ENCODE measurements at places on chromosomes 6 and 20. TPM values are rescaled to one million over a fixed set of nuclear protein-coding genes. Genes with fewer than 3 reads are reported as not detected.

Gene TBC1D22B
- total RNA-seq = 7.4 TPM

Gene ADGB
- total RNA-seq = not detected

- H3K4me1 ChIP-seq = peaks cover 33% of the 10 kb centered on the region
- H3K27ac ChIP-seq = no peak overlapping the region
- no peaks in the 10 kb centered on the region for H3K36me3 ChIP-seq
- DNase-seq = no peak
Measured at GRCh38 chr6:41784581-41785171, 2.8 kb upstream of the TOMM6 start.

- H3K27me3 ChIP-seq = no peaks in the 10 kb centered on the region
- peaks cover 36% of the 10 kb centered on the region for H3K4me1 ChIP-seq
- H3K27ac ChIP-seq = peak overlapping the region; percentile 40
- no peaks in the 10 kb centered on the region for H3K36me3 ChIP-seq
- no peak overlapping the region for H3K4me3 ChIP-seq
- peak; percentile 20 for DNase-seq
Measured at GRCh38 chr6:16849988-16850680, 88.9 kb upstream of the ATXN1 start.

Gene OPRM1
- not detected for total RNA-seq

Gene TINAG
- total RNA-seq = not detected

- no peak overlapping the region for H3K4me3 ChIP-seq
- H3K27me3 ChIP-seq = no peaks in the 10 kb centered on the region
- no peaks in the 10 kb centered on the region for H3K36me3 ChIP-seq
- DNase-seq = no peak
Measured at GRCh38 chr6:146358431-146359046, 185.1 kb upstream of the RAB32 start.

Gene NNAT
- total RNA-seq = not detected

Gene OR2J3
- not detected for total RNA-seq

GRCh38 chr6:259901-260508 is 32.3 kb upstream of the DUSP22 start:
- H3K36me3 ChIP-seq = no peaks in the 10 kb centered on the region
- H3K4me1 ChIP-seq = no peaks in the 10 kb centered on the region
- no peak for DNase-seq
- H3K27me3 ChIP-seq = no peaks in the 10 kb centered on the region
- no peak overlapping the region for H3K27ac ChIP-seq

Gene UBE3D
- 7.5 TPM for total RNA-seq

DNA sequence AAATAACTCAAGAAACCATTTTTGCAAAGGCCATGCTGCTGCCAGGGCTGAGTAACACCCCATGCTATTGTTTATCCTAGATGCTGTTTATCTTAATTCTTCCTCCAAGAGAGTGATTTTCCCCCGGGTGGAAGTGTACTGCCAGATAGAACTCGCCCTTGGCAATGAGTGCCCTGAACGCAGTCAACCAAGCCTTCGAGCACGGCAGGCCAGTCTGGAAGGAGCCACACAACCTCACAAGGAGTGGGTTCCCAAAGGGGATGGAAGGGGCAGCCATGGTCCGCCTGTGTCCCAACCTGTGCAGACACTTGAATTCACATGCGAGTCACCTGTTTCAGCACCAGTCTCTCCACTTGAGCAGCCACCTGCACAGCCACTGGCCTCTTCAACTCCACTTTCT is 31.9 kb downstream of the PNPLA1 start:
- H3K27ac ChIP-seq = no peak overlapping the region
- DNase-seq = no peak
- H3K36me3 ChIP-seq = no peaks in the 10 kb centered on the region

Gene ENPP4
- total RNA-seq = 19.8 TPM

Gene SLPI
- total RNA-seq = 1.8 TPM

GRCh38 chr6:30682143-30683117 is 4.0 kb downstream of the PPP1R18 start:
- H3K4me1 ChIP-seq = peaks cover 76% of the 10 kb centered on the region
- DNase-seq = peak; percentile 91
- peaks cover 15% of the 10 kb centered on the region for H3K36me3 ChIP-seq
- H3K27ac ChIP-seq = peak overlapping the region; percentile 98

DNA sequence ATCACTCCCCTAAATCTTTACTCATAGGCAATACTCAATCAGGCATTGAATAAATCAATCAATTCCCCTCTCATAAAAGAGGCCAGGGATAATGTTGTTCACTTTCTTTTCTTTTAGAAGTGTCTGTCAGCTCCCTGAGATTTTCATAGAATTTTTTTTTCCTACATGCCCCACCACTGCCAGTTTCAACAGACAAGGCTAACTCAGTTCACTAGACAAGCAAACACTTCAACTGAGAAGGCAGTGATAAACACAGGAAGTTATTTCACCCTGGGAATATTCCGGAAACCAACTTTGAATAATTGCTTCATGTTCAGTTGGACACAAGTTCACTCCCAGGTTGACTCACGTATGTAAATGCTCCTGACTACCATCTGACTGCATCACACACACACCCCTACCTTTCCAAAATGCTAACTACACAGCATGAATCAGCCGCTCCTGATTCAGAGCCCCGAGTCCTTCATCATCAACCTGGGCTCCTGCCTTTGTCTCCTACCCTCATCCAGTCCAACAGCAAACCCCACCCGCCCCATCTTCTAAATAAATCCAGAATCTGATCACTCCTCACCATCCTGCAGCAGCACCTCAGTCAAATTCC is 143.9 kb downstream of the BCAS1 start:
- no peaks in the 10 kb centered on the region for H3K36me3 ChIP-seq
- H3K27me3 ChIP-seq = no peaks in the 10 kb centered on the region
- no peak overlapping the region for H3K4me3 ChIP-seq
- H3K27ac ChIP-seq = no peak overlapping the region
- no peaks in the 10 kb centered on the region for H3K4me1 ChIP-seq

- no peak overlapping the region for H3K4me3 ChIP-seq
- H3K4me1 ChIP-seq = peaks cover 60% of the 10 kb centered on the region
- no peaks in the 10 kb centered on the region for H3K27me3 ChIP-seq
- DNase-seq = no peak
- H3K36me3 ChIP-seq = no peaks in the 10 kb centered on the region
- H3K27ac ChIP-seq = no peak overlapping the region
Measured at GRCh38 chr6:25176466-25176865, 102.7 kb upstream of the CARMIL1 start.

DNA sequence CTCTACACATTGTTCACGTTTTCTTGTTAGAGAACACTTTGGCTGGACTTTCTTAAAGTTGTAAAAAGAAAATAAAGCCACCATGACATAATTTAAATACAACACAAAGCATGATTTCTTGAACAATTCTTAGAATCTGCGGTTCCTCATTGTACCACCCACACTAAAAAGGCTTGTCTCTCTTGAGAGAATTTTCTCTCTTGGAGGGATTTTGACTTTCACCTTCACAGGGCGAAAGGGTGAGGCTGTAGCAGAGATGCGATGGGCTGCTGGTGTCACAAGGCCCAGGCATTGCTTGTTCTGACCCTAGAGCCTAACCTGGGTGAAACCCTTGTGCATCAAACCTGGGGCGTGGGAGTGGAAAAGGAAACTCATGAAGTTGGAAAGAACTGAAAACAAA is 122.7 kb upstream of the RIPOR2 start:
- DNase-seq = no peak
- no peaks in the 10 kb centered on the region for H3K27me3 ChIP-seq
- H3K4me1 ChIP-seq = no peaks in the 10 kb centered on the region
- H3K36me3 ChIP-seq = no peaks in the 10 kb centered on the region
- no peak overlapping the region for H3K4me3 ChIP-seq
- H3K27ac ChIP-seq = no peak overlapping the region

DNA sequence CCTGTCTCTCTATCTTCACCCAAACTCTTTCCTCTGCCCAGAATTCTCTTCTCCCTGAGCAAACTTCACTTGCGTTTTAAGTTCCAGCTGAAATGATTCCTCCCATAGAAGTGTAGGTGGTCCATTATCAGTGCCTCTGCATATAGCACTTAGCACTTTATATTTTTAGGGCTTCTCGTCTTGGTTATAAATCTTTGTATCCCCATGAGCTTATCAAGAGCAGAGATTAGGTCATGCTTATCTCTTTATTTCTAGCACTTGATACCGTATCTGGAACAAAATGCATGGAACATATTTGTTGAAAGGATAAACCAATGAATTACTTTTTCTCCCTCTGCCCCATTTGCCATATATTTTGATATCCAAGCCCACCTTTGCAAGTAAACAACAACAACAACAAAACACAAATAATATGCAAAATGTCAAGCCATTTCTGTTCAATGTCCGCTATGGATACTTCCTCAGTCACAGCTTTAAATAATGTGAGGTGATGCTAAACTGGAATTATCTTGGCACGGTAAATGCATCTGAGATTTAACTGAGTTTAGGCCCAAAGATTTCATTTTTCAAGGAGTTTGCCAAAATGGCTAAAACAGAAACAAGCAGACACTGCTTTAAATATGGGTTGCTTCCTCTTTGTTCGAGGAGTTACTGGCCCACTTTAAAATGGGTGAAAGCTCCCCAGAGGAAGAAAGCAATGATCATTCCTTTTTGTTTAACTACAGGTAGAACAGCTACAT is 106.2 kb upstream of the STMND1 start:
- no peak overlapping the region for H3K27ac ChIP-seq
- H3K4me1 ChIP-seq = no peaks in the 10 kb centered on the region
- no peaks in the 10 kb centered on the region for H3K27me3 ChIP-seq

GRCh38 chr6:92469186-92469828 is 950.1 kb downstream of the EPHA7 start:
- no peak for DNase-seq
- no peaks in the 10 kb centered on the region for H3K36me3 ChIP-seq
- no peak overlapping the region for H3K27ac ChIP-seq
- H3K4me3 ChIP-seq = no peak overlapping the region

DNA sequence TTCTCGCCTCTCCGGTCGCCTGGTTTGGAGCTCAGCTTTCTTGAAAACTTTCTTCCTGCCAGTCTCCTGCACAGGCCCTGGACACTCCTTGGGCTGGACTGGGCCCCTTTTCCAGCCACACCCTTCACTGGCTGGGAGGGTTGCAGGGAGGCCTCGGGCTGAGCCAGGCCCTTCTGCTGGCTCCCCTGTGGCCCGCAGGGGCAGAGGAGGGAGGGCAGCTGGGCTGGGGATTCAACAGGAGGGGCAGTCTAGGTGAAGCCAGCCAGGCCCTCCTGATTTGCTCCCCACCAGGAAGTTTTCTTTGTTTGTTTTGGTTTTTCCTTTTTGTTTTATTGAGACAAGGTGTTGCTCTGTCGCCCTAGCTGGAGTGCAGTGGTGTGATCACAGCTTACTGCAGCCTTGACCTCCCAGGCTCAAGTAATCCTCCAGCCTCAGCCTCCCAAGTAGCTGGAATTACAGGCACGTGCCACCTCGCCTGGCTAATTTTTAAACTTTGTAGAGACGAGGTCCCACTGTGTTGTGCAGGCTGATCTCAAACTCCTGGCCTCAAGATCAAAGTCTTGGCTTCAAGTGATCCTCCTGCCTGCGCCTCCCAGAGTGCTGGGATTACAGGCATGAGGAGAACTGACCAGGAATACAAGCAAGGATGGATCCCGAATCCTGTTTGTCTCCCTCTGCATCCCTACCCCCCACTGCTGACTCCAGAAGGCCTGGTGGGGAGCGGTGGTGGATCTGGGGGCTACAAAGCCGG is 23.5 kb upstream of the CDH22 start:
- H3K36me3 ChIP-seq = no peaks in the 10 kb centered on the region
- DNase-seq = no peak
- no peak overlapping the region for H3K27ac ChIP-seq
- H3K4me1 ChIP-seq = no peaks in the 10 kb centered on the region

DNA sequence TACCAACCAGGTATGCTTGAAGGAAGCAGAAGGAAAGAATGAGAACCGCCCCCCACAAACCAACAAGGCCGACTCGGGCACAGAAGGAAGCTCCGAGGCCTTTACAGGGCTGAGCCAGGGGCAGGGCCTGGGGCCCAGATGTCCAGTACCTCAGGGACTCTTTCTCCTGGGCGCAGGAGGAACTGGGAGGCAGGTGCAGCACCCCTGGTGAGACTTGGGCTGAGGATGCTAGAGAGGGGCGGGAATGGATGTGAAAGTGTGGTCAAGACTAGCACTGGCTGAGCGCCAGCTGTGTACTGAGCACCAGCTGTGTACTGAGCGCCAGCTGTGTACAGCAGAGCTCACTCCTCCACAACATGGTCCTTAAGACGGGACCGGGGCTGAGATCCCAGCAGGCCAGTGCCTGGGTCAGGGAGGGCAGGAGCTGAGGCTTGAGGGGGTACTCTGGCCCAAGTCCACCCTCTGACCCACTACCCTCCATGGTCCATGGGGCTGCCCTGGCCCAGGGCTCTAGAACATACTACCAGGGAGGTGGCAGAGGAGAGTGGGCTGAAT is 369.4 kb downstream of the TAF4 start:
- H3K4me1 ChIP-seq = no peaks in the 10 kb centered on the region
- H3K36me3 ChIP-seq = no peaks in the 10 kb centered on the region
- no peak overlapping the region for H3K27ac ChIP-seq
- H3K4me3 ChIP-seq = no peak overlapping the region
- H3K27me3 ChIP-seq = no peaks in the 10 kb centered on the region

Gene TFAP2D
- total RNA-seq = not detected

DNA sequence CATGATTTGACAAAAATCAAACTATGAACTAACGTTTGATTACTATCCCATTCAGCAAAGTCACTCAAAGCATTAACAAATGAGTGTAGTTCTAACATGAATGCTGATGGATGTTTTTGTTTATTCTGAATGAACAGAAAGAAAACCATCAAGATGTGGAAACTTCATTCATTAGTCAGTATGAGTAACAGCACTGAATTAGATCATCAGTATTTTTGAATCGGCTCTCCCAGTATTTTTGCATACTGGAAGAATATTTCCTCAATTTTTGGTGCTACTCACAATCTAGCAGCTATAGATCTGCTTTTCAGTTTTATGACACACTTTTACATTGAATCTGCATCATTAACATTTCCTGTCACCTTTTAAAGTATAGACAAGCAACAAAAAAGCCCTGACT is 63.8 kb upstream of the CD83 start:
- no peak for DNase-seq
- H3K4me1 ChIP-seq = no peaks in the 10 kb centered on the region

GRCh38 chr20:49320460-49320859 is 42.6 kb upstream of the ZNFX1 start:
- no peak overlapping the region for H3K4me3 ChIP-seq
- no peaks in the 10 kb centered on the region for H3K36me3 ChIP-seq
- DNase-seq = no peak
- H3K4me1 ChIP-seq = peaks cover 12% of the 10 kb centered on the region
- H3K27ac ChIP-seq = no peak overlapping the region
- H3K27me3 ChIP-seq = peaks cover 25% of the 10 kb centered on the region

- H3K27me3 ChIP-seq = no peaks in the 10 kb centered on the region
- peak overlapping the region; percentile 12 for H3K27ac ChIP-seq
Measured at GRCh38 chr6:36851626-36852025, 12.4 kb upstream of the CPNE5 start.

Gene NKAIN2
- total RNA-seq = 0.19 TPM

- DNase-seq = no peak
- no peak overlapping the region for H3K4me3 ChIP-seq
- no peak overlapping the region for H3K27ac ChIP-seq
- H3K36me3 ChIP-seq = no peaks in the 10 kb centered on the region
- no peaks in the 10 kb centered on the region for H3K27me3 ChIP-seq
Measured at GRCh38 chr6:52216932-52217575, 27.2 kb downstream of the IL17F start.

Gene SAMD3
- 12.5 TPM for total RNA-seq

Gene SPAG4
- total RNA-seq = 14.3 TPM
